Stimulated activated CD4-positive, alpha-beta T cell treated with anti-CD3 and anti-CD28 coated beads, Interleukin-1b, Interleukin-23, amount 100 ng/mL, for 4 hours (primary cell): ENCODE measurements at places on chromosomes 12 and 14.

DNA sequence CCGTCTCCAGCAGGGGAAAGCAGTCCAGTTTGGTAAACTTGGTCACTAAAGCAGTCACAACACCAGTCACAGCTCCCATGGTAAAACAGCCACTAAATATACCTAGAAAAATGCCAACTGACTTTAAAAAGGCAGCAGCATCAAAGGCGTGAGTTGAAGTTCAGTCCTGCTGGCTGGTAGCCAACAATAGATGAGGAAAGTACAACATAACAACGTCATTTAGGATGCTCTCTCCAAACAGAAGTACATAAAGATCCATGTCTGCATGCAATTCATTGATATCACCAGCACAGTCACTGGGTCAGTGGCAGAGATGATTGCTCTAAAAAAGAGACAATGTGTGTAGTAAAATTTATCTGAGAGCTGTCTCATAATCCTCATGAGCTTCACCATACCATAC is 59.3 kb upstream of the TMPO start:
- no peak for DNase-seq

GRCh38 chr12:61530456-61530855 is 729.7 kb upstream of the USP15 start:
- DNase-seq, result no peak

DNA sequence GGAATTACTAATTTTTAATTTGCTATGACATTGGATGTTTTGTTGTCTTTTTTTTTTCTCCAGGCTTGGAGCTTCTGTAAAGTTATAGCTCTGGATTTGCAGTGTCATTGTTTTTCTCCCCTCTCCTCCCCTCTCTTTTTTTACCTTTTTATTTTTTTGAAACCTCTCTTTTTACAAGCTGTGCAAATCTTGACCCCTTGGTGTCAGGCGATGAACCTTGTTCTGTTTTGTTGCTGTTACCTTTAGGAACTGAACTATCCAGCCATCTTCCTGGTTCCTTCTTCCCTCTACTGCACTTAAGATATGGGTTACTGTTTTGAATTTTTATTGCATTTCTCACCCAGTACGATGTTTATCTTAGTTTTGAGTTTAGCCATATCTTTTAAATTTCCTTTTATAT is 13.7 kb downstream of the KTN1 start:
- no peak for DNase-seq

DNA sequence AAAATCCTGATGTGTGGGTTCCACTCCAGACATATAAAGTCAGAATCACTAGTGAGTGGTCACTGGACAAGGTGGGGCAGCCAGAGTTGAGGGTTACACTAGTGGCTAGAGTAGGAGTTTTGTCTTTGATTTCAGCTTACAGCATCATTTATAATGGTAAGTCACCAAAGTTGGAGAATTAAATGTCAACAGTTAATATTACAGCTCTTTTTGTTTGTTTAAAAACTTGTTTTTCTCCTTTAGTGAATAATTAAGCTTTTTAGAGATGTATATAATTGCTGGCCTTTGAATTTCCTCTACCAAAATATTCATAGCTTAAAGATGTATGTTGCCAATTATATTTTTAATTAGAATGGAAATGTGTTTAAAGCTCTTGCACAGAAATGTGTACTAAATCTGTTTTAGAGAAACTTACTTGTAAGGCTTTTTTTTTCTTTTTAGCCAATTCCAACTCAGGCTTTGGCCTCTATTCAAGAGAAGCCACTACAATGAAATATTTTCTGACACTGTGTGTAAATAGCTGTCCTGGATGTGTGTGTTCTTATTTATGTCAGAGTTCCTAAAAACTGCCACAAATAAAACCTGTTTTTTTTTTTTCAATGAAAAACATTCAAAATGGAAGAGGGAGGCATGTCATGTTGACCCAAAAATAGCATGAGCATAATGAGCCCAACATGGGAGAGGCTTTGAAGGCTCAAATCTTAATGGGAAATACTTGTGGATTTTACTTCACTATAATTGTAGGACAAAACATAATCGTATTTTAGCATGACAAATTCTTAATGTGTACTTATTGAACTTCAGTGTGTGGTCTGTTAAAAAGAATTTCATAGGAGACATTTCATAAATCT is 92.2 kb downstream of the TBC1D30 start:
- no peak for DNase-seq

DNA sequence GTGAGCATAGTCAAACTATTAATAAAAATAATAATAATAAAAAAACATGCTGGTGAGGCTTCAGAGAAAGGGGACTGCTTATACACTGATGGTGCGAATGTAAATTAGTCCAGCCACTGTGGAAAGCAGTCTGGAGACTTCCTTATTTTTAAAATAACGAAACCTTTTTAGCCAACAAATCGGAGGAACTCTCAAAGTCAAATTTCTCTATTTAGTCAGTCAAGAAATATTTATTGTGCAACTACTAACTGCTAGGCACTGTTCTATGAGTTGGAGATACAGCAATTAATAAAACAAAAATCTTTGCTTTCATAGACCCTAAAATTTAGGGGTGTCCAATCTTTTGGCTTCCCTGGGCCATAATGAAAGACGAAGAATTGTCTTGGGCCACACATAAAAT is 10.8 kb downstream of the TAOK3 start:
- no peak for DNase-seq

DNA sequence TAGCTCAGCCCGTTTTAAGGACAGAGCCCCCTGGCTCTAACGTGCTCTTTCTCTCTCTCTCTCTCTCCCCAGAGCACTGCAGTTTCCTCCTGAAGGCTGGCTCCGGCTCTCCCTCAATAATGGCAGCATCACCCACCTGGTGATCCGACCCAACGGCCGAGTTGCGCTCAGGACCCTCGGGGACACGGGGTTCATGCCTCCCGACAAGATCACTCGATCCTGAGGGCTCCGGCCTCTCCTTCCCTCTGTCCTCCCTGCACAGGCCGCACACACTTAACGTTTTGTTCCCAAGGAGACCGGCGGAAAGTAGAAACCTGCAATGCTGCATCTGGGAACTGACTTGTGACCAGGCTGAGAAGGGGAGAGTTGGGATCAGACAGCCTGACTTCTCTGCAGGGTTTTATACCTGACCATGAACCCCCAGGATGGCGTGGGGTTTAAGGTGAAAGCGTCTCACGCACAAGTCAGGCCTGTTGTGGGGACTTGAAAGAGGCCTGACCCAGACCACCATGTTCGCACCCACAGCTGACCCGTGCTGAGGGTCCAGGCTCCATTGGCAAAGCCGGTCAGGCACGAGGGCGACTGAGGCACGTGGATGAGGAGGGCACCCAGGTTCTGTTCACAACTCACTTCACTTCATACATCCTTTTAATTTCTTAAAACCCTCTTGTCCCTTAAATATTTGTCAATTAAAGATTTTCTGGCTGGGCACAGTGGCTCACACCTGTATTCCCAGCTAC is 10.1 kb downstream of the PGAM5 start:
- DNase-seq, result no peak

GRCh38 chr12:26732005-26732908 is 100.7 kb downstream of the ITPR2 start:
- DNase-seq, result no peak

- DNase-seq, result no peak
Measured at GRCh38 chr12:64825143-64826021, 935 bp downstream of the TBC1D30 start.

DNA sequence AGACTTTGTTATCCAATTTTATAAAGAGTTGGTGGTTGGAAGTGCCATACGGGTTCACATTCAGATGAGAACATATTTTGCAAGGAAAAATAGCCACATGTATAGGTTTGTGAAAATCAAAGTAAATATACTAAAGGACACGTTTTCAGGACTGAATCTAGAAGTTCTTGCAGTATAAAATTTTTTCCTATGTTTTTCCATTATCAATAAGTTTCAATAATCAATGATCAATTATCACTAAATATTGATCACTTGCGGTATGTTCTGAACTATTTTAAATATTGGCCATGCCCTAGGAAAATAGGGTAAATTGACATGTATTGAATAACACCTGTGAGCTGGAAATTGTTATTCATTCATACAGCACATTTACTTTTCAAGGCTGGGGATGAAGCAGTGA is 25.9 kb downstream of the ALG10B start:
- DNase-seq, result no peak

- no peak for DNase-seq
Measured at GRCh38 chr12:28543021-28543890, 353.0 kb downstream of the CCDC91 start.

DNA sequence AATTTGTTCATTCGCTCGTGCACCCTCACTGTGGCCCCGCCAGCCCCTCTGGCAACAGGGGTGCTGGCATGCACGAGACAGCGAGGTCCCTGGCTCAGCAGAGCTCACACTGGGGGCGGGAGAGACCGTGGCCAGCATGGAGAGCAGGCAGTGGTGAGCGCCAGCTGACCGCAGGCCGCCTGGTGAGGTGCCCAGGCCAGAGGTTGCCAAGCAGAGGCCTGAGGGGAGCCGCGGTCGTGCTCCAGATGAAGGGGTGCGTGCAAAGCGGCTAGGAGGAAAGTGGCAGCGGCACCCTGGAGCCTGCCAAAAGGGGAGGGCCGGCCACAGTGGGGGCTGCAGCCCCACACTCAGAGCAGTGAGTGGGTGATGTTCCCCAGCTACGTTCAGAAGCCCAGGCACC is 56.1 kb downstream of the CDC42BPB start:
- no peak for DNase-seq

DNA sequence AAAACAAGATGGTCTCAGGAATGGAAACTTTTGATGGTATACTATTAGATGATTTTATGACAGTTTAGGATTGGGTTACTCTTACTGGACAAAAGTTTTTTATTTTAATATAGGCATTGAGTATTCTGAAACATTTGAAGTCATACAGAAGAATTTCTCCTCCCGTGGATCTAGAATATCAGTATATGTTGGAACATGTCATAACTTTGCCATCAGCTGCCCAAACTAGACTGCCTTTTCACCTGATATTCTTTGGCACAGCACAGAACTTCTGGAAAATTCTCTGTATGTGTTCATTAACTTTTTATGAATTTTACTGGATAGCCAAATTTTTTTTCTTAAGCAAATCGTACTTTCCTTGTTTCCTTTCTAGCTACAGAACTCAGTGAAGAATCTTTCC is 75.4 kb downstream of the KNTC1 start:
- no peak for DNase-seq

GRCh38 chr14:84670796-84671195 is 859.1 kb upstream of the FLRT2 start:
- no peak for DNase-seq

DNA sequence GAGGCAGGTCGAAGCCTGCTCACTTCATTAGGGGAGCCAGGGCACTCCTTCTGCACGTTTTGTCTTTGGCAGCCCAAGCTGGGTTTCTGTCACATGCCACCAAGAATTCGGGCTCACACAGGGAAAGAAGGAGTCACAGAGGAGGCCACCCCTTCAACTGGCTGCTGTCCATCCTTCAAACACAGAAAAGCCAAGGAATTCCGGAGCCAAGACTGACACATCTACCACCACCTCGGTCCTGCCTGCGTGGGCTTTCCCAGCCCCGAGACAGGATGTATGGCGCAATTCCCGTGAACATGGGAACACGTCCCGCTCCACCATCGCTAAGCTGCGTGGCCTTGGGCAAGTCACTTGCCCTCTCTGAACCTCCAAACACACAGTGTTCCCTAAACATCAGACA is 70.4 kb downstream of the NCOR2 start:
- no peak for DNase-seq

DNA sequence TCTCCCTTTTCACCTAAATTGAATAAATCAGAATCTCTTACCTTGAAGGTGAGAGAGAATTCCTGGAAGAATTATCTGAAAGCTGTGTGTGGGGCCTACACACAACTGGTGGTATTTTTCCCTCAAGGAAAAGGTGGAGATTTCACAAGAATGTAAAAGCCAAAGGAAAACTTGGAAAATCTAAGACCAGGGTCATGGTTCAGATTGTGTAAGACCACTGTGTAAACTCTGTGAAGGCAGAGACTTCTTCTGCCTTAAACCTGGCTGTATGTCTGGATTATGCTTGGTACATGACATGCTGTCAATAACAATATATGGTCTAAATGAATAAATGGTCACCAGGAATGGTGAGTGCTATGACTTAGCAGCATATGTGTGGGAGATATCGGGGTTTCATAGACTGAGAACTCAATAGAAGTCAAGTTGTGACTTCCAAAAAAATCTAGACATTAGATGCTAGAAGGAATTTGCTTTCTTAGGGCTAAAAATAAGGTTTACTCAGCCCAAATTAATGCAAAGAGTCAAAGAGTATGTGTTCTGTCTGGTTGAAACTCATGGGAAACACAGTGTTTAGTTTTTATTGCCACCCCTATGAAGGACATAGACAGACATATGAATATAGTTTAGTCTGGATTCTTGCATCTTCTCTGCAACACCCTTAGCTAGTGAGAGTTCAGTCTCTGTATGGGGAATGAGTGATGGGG is 163.7 kb downstream of the SNAPC1 start:
- DNase-seq, result no peak

- no peak for DNase-seq
Measured at GRCh38 chr12:108475396-108475795, 39.7 kb upstream of the FICD start.

DNA sequence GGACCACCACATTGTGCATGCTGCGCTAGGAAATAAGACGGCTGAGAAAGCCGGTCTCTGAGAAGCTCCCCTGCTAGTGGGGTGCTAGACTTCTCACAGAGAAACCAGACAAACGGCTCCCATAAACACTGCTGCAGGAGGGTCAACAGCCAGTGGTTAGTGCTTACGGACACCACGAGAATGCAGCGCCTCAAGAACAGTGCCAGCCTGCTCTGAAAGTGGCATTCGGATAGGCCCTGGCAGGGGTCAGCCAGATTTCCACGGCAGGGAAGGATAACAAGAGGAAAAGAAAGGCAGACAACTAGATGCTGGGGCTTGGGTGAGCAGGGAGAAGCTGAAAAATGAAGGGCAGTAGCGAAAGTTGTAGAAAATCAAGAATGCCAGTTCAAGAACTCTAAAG is 26.4 kb downstream of the PPTC7 start:
- no peak for DNase-seq

GRCh38 chr12:226401-226800 is 12.4 kb upstream of the SLC6A12 start:
- no peak for DNase-seq

DNA sequence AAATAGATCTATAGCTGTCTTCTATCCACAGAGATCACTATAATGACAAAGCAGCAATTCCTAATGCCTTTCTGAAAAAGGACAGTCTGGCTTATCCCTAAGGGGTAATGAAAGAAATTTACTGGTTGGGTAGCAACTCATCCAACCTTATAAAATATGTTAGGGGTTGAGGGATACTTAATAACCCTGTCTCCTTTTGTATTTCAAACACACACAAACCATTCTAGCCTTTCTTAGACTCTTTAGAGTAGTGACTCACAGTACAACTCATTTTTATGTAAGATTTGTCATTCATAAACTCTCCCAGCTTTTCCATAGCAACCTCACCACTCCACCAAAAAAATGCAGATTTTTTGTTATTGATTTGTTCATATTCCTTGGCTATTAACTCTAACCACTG is 167.9 kb downstream of the FSCB start:
- DNase-seq, result no peak

DNA sequence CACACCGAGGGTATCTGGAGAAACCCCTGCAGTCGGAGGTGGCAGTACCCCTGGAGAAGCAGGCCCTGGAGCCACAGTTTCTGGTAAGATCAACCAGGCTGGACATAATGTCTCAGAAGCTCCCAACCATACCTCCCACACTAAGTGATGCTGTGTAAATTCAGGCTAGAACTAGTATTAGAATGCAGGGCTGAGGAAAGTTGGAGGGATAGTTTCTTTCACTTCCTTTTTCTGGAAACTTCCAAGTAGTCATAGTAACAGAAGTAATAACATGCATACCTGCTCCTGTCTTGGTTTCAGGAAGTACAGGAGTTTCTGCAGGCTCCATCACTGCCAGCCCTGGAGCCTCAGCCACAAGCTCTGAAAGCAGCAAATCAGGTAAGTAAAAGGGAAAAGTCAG is 228.1 kb upstream of the CNTN1 start:
- no peak for DNase-seq

- no peak for DNase-seq
Measured at GRCh38 chr14:51401756-51402155, 161.7 kb downstream of the TMX1 start.
